ENCODE measurements at places on chromosomes 5 and 9.

GRCh38 chr5:158020555-158021418 is 161.8 kb upstream of the CLINT1 start:
- no peak for DNase-seq

DNA sequence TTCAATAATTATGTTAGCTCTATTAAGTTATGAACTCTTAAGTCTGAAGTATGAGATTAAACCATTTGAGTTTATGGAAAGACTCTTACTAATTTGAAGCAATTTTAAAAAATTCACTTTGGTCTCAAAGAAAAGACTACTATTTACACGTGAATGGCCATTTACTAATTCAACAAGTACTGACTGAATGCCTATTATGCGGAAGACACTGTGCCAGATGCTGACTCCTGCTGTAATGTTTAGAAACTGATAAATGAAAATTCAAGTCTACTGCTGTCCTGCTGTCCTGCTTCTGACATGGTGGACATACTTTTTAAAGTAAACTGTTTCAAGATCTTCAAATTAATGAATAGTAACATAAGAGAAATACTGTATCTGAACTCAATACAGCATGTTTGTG is 116.2 kb downstream of the MPDZ start:
- no peak for DNase-seq

- no peak for DNase-seq
Observed at GRCh38 chr9:1320051-1320557, 269.9 kb downstream of the DMRT2 start.

DNA sequence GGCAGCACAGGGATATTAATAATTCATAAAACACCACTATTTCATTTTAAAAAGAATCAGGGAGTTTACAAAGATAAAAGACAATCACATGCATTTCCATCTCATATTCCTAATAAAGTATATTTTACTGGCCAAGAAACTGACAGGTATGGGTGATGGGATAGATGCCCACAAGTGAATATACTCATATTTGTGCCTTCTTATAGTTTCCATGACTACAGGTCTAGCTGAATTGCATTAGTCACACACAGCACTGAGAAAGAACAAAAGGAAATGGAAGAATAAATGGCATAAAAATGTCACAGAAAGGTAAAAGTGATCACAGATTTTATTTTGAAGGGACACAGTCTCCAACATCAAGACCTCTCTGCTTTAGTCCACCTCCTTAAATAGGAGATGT is 193.5 kb downstream of the PLK2 start:
- no peak for DNase-seq

- DNase-seq: no peak
Observed at GRCh38 chr9:96382839-96383164, 709 bp downstream of the SLC35D2 start.

DNA sequence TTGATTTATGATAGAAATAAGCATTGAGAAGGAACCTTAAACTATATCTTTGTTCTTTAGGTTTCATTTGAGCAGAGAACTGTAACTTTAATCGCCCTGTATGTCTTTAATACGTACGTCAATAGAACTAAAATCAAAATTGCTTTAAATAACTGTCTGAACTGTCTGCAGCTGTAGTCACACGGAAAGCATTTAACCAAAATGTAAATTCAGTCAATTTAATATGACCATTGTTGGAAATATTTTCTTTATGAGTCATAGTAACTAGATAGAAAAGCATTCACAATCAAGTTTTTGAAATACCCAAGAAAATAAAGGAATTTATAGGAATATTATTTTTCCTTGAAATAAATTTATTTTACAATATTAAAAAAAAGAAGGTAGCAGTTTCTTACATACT is 157.1 kb upstream of the CDH6 start:
- DNase-seq: no peak

GRCh38 chr9:113668061-113668460 is 204.5 kb downstream of the RGS3 start:
- DNase-seq: no peak

- DNase-seq: no peak
Observed at GRCh38 chr9:120783602-120784047, 9.6 kb downstream of the FBXW2 start.

- DNase-seq: no peak
Observed at GRCh38 chr9:126328407-126328806, 1.8 kb downstream of the MVB12B start.

DNA sequence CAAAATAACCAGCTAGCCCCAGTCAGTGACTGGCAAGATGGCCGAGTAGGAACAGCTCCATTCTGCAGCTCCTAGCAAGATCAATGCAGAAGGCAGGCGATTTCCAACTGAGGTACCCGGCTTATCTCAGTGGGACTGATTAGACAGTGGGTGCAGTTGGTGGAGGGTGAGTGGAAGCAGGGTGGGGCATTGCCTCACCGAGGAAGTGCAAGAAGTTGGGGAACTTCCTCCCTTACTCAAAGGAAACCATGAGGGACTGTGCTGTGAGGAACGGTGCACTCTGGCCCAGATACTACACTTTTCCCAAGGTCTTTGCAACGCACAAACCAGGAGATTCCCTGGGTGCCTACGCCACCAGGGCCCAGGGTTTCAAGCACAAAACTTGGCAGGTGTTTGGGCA is 9.6 kb upstream of the BTNL8 start:
- DNase-seq: no peak

DNA sequence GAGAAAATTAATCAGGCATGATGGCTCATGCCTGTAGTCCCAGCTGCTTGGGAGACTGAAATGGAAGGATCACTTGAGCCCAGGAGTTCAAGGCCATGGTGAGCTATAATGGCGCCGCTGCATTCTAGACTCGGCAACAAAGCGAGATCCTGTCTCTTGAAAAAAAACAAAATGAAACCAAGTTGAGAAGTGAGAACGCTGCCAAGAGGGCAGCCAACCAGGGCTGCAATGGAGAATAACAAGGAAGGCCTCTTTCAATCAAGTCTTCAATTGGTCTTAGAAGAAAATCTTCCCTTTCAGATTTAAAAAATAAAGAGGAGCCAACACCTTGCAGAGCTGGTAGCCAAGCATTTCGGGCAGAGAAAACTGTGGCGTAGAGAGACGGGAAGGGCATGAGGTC is 14.7 kb downstream of the KIAA1958 start:
- DNase-seq: no peak

GRCh38 chr9:108150736-108151586 is 661.4 kb upstream of the KLF4 start:
- no peak for DNase-seq

DNA sequence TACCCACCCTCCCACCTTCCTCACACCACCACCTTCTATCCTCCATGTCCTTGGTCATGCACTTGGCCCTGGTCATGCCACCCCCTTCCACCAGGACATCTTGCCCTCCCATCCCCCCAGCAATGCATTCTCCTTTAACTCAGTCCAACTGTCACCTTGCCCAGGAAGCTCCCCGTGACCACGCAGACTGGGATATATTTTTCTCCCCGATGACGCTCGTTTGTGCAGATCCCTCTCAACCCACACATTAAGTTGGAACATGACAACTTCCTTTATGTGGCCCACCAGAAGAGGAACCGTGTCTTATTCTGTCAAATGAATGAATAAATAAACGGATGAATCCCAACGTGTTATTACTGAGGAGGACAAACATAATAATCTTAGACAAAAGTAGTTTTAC is 82.8 kb upstream of the TAS2R1 start:
- no peak for DNase-seq

GRCh38 chr9:36165826-36166167 is 3.4 kb upstream of the CCIN start:
- DNase-seq: no peak

DNA sequence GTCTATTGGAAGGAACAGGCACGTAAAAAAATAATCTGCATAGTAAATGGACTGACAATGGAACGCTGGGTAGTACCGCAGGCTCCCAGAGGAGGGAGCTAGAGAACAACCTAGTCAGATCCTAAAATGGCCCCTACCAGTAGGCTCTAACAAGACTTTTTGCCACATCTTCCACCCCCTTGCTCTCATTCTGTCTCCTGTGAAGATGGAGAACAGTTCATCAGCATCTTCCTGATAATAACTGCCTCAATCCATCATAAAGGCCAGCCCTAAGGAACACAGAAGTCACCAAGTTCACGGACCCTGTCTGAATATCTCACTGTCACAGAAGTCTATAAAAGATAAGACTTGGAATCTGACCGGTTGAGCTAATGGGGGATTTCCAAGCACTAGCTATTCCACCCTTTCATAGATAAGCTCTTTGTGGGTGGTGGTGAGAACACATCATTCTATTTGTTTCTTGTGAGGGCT is 133.4 kb downstream of the SLC1A3 start:
- DNase-seq: no peak

- no peak for DNase-seq
Observed at GRCh38 chr5:168833383-168833782, 254.2 kb upstream of the PANK3 start.

DNA sequence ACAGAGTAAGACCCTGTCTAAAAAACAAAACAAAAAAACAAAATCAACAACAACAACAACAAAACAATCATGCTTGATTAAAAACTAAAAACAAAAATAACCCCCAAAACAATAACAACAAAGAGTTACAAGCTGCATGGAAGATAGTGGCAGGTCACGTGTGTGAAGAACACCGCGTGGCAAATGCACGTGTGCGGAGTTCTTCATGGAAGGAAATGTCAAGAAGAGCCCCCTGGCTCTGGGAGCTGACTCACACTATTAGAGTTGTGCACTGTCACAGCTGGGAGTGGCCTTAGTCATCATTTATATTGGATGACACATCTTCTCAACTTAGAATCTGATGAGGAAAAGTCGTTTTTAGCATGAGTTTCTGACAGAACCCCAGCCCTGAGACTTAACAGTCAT is 110.5 kb downstream of the JMY start:
- no peak for DNase-seq

DNA sequence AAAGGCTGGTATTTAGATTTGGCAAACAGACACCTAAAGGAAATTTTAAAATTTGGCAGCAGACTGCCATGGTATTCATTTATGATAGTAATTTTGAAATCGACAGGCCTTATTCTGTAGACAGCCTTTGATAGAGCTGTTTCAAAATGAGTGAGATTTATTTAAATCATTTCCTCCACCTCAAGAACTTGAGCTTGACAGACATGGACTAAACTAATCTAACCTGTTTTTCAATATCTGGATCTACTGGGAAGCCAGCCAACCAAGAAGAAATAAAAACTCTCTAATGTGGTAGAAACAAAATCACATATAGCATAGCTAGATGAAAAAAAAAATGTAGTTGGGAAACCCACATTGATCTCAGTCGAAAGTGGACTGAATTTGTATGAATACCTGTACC is 56.9 kb upstream of the RASA1 start:
- no peak for DNase-seq

- DNase-seq: no peak
Observed at GRCh38 chr9:25381141-25381540, 297.1 kb downstream of the TUSC1 start.

- DNase-seq: no peak
Observed at GRCh38 chr9:6852243-6852963, 94.6 kb downstream of the KDM4C start.

DNA sequence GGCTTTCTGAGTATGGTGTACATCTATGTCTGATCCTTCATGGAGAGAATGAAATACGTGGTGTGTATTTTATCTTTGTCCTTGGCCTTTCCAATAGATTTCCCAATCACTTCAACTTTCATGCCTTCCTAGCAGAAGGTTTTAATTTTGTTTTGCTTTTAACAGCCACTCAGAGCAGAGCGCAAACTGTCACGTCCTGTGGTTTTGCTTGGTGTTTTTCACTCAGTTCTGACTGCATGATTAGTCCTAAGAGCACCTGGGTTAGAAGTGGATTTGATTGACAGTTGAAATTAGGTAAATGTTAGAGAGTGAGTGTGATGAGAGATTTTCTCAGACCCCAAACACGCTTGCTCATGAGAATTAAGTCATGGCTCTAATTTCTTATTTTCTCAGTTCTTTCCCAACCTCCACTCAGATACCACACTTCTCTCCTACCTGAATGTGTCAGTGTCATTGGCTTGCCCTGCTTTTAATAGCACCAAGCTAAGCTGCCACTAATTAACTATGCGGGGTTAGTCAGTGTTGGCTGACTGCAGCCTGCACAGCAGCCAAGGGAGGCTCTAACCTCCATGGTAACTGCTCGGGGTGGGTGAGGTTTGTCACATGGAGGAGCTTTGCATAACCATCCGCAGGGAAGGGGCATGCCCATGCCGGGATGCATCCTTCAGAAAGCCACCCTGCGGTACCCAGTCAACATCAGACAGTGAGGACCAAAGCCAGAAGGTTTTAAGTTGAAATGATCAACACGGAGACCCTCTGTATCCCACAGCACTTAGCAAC is 173.4 kb downstream of the NR3C1 start:
- peak; percentile 43 for DNase-seq

- no peak for DNase-seq
Observed at GRCh38 chr5:5480481-5481111, 58.1 kb downstream of the ICE1 start.

GRCh38 chr5:152051499-152052454 is 127.1 kb upstream of the GLRA1 start:
- no peak for DNase-seq

DNA sequence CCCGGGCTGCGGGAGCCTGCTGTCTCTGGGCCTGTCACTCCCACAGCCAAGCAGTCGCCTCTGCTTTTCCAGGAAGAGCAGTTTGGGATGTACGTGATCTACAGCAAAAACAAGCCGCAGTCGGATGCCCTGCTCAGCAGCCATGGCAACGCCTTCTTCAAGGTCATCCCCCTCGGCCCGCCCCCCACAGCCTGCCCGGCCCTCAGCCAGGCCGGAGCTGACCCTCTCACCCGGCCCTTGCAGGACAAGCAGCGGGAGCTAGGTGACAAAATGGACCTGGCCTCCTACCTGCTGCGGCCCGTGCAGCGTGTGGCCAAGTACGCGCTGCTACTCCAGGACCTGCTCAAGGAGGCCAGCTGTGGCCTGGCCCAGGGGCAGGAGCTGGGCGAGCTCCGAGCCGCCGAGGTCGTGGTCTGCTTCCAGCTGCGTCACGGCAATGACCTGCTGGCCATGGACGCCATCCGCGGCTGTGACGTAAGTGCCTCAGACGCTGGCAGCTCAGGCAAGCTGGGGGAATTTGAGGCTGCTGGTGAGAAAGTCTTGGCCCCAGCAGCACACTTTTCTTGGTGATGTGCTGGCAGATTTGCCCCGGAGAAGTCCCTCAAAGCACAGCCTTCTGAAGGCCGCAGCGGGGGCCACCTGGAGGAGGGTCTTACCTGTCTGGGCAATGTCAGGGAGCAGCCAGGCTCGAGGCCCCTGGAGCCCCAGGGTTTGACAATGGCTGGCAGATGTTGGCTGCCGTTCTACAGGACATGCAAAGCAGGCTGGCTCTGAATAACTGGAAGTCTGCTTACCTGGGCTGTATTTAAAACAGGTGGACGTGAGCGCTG is 20.1 kb upstream of the LRRC14B start:
- DNase-seq: no peak

DNA sequence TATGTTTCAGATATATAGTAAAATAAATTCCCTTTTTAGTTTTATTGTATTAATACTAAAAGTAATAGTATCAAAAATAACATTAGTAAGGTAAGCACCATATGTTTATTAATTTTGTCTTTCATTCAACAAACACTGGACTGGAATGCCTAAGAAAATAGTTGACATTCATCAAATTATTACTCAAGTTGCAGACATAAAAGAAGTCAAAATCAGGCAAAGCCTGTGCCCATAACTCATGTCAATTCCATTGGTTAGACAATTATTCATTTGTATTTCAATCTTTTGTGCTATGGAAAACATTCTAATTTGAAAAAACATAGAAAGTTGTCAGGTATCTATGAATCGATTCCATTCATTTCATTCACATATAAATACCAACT is 158.9 kb downstream of the CEMIP2 start:
- no peak for DNase-seq

GRCh38 chr5:15806613-15807012 is 306.6 kb downstream of the FBXL7 start:
- DNase-seq: no peak

- DNase-seq: no peak
Observed at GRCh38 chr5:102375272-102375671, 79.2 kb upstream of the SLCO4C1 start.

GRCh38 chr9:109409773-109410397 is 88.2 kb downstream of the PTPN3 start:
- DNase-seq: no peak
